ENCODE measurements at places on chromosomes 1 and 21.
A peak's percentile ranks its signal among the peaks of the same experiment; 100 is the strongest.

DNA sequence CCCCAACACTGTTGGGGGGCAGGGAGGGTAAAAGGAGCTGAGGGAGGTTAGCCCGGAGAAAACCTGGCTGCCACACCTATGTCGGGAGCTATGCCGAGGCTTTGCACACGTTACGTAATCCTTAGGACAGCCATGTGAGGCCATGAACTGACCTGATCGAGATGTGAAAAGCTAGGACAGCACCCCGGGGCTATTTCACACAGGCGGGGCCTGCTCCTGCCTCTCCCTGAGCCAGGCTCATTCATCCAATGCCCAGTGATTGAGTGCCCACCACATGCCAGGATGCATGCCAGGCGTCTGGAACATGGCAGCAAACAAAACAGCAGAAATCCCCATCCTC, 30.2 kb downstream of the LDLRAP1 start:
- DNase-seq, result no peak

DNA sequence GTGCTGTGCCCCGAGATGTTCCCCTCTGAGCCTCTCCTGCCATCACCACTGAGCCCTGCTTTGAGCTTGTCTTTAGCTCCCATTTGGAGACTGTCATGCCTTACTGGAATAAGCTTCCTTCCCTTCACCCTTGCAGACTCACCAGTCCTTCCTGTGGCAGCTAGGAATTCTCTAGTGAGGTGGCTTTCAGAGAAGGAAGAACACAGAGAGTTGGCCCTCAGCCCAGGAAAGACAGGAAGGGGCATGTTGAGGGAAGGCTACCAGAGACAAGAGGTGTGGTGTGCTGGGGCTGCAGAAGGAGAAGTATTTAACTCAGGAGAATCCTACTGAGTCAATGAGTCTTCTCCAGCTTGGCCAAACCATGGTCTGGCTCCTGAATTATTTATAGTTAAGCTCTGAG, 76.3 kb downstream of the UCK2 start:
- no peak for DNase-seq

GRCh38 chr21:45390121-45390751, 14.7 kb upstream of the COL18A1 start:
- DNase-seq, result no peak

DNA sequence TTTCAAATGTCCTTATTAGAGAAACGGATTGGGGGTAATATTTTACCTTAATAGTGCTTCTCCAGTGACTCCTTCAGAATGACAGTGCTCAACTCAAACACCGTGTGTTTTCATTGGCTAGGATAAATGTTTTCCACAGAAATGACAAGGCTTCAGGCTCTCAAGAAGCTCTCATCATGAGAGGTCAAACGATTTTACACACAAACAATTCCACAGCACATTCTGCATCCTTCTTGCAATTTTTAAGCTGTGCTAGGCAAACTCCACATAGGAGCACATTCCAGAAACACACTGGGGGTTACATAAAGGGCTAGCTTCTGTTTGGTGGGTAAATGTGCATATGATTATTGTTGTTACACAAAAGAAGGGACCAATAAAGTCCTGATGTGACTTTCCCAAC, 75.5 kb upstream of the IPO9 start:
- DNase-seq, result no peak

GRCh38 chr1:209059981-209060380, 523.5 kb upstream of the CAMK1G start:
- no peak for DNase-seq

- DNase-seq, result no peak
Observed at GRCh38 chr1:164982545-164982944, 374.0 kb downstream of the LMX1A start.

DNA sequence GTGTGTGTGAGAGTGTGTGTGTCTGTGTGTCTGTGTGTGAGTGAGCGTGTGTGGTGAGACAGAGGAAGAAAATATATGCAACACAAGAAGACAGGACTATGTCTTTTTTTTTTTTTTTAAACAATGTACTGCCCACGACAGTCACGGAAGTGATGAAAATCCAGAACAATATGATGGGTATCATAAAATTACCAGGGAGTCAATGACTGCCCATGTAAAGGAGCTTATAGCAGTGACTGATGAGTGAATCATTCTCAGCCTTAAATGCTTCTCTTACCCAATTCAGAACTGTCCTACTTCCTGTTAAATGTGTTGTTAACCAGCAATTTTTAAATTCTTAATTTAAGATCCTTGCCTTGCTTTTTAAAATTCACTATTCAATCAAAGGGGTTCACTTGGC, 46.6 kb downstream of the RGS7 start:
- DNase-seq, result no peak

DNA sequence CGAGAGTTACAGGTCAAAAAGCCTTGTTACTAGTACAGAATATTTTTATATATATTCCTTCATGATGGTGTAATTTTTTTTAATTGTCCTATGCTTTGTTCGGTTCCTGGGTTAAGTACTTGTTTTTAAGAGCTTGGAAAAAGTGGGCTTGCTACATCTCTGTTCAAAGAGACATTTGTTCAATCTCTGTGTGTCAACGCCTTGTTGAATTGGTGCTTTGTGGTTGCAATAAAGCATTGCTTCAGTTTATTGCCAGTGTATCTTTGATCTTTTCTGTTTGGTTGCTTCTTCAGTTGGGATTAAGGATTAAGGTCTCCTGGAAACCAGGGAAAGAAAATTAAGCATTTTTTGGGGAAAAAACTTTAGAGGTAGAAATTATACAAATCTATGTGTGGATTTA, 47.7 kb upstream of the DNASE2B start:
- no peak for DNase-seq

GRCh38 chr1:117670976-117671780, 65.3 kb downstream of the TENT5C start:
- peak; percentile 63 for DNase-seq

DNA sequence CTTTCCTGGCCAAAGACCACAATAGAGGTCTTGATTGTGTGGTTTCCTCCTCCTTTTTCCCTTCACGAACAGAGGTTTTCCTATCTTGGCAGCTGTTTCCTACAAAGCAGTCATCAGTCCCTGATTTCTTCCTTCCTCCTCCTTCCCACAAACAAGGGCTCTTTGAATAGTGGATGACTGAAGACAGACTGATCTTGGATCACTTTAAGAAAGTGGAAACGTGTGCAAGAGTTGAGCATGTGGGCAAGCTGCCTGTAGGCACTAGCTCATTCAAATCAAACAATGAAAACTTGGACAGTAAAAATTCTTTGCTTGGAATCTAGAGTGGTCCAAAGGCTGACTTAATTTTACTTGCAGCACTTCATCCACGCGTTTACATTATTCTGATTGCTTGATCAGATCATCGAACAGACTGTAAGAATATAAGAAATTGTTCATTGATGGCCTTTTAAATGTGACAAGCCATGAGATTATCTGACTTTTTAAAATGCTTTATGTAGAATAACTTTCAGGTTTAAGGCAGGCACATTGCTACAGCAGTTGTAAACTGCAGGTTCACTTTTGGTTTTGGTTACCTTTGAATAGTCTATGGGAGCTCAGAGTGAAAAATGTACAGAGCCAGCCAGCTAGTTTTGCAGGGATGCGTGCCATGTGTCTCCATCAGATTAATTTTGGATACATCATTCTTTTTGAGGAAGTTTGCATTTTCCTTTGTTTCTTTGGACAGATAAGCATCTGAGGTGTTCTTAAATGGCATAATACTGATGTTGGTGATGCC, 34.4 kb downstream of the ADGRL2 start:
- DNase-seq, result no peak

- peak; percentile 92 for DNase-seq
Observed at GRCh38 chr1:24201941-24202440, 14.9 kb upstream of the IFNLR1 start.

GRCh38 chr1:83515578-83516154, 483.3 kb downstream of the TTLL7 start:
- DNase-seq, result no peak

- DNase-seq, result no peak
Observed at GRCh38 chr21:35303085-35303484, 254.0 kb upstream of the RUNX1 start.

GRCh38 chr1:100683448-100684349, 35.8 kb upstream of the VCAM1 start:
- DNase-seq, result no peak

- no peak for DNase-seq
Observed at GRCh38 chr1:13792419-13792818, 92.4 kb downstream of the PRDM2 start.

GRCh38 chr1:94265906-94266305, 28.5 kb upstream of the ARHGAP29 start:
- DNase-seq, result no peak

GRCh38 chr21:36209626-36210171, 53.1 kb downstream of the DOP1B start:
- DNase-seq, result no peak

- no peak for DNase-seq
Observed at GRCh38 chr1:78279051-78279450, 211.7 kb upstream of the PTGFR start.

Measured in osteocyte (in vitro differentiated cells).